ENCODE measurements at places on chromosomes 1 and 21. TPM values are rescaled to one million over a fixed set of nuclear protein-coding genes. Genes with fewer than 3 reads are reported as not detected.

Gene C1orf87
- 0.32 TPM for total RNA-seq

Gene TDRD5
- not detected for total RNA-seq

Gene RAB7B
- total RNA-seq, result 13.8 TPM

Gene POU3F1
- not detected for total RNA-seq

Gene NGF
- total RNA-seq, result 30.6 TPM

Gene PTPRC
- 0.16 TPM for total RNA-seq

Gene CACNA1E
- total RNA-seq, result not detected

Gene UBXN10
- total RNA-seq, result under 0.01 TPM

Gene MAP3K6
- 60.8 TPM for total RNA-seq

Gene HNRNPCL1
- total RNA-seq, result not detected

Gene SPRR4
- total RNA-seq, result not detected

Gene VSIG8
- not detected for total RNA-seq

Gene MOV10
- 61.0 TPM for total RNA-seq
